ENCODE measurements at places on chromosomes 7 and 10. TPM values are rescaled to one million over a fixed set of nuclear protein-coding genes. Genes with fewer than 3 reads are reported as not detected.

DNA sequence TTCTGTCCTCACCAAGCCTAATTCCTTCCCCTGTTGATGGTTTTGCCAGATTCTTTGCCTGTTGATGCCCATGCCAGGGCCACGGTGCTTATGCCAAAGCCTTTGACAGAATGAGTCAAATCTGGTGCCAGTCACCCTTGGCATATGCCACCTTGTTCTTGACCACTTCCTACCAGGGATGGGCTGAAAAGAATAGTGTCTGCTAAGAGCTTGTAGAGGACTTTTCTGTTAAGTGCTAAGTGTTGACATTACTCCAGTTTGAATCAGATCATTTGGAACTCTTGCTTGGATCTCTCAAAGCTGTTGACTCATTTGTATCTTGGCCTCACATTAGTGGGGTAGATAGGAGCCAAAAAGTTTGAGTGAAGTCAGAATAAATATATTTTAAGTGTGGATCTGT, 661.2 kb downstream of the AUTS2 start:
- no peak for DNase-seq

GRCh38 chr10:121865554-121865953, 62.3 kb downstream of the ATE1 start:
- no peak for DNase-seq

The GHRHR gene
- total RNA-seq: not detected

- no peak for DNase-seq
These were observed 33.6 kb upstream of the GUSB start for GRCh38 chr7:66015440-66016130.

DNA sequence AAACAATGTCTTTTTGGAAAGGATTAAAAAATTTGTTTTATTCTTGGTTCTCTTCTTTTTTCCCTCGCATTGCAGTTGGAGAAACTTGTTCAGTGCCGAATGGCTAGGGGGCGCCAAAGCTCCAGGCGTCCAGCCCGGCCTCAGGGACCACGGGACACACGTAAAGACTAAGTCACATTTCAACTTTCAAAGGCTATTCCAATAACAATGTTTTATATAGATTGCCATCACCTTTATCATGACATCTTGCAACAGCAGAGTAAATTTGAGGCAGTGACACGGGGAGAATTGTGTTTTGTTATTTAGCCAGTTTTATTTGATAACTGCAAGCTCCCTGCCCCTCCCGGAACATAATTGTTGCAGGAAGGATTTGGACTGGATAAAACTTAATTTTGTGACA, 2.2 kb upstream of the IGFBP3 start:
- peak; percentile 79 for DNase-seq

DNA sequence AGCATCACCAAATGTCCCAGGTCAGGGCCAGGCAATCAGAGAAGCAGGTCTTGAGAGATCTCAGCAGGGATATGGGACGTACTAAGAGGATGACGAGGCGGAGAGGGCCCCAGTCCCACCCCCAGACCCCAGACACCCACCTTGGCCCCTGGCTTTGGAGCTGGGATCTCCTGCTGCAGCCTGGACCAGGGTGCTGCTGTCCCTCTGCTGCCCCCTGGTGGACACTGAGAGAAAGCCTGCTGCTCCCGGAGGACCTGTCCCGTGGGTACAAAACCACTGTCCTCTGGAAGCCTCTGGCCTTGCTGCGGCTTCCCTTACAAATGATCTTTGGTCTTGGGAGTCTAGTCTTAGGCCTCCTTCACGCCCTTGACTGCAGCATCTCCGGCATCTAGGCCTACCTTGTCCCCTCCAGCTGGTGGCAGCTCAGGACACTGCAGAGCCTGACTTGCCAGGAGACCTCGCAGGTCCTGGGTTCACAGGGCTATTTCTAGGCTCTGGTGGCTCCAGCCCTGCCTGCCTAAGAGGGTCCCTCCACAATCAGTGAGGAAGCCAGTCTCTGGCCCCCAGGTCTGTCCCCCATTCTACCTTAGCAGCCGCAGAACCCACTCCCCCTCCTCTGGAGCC, 97.1 kb downstream of the RGS10 start:
- DNase-seq: peak; percentile 87

The NCOA4 gene
- 178 TPM for total RNA-seq

The CCDC146 gene
- total RNA-seq: 6.8 TPM

GRCh38 chr10:22589851-22590514, 124.4 kb downstream of the PIP4K2A start:
- no peak for DNase-seq

- DNase-seq: no peak
These were observed 9.0 kb downstream of the MGAM2 start for GRCh38 chr7:142120524-142120923.

DNA sequence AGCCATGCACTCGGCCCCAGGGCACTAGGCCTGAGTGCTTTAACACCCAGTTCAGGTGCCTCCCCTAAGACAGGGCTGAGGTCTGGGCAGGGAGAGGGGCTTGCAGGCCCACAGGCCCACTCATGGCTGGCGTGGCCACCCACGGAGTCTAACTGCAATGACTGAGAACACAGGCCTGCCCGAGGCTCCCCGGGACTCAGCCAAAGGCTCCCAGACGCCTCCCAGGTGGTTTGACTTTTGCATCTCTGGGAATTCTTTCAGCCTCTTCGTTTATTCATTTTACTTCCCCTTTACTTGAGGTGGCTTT, 37.3 kb downstream of the PTPRN2 start:
- no peak for DNase-seq

The BCCIP gene
- 34.8 TPM for total RNA-seq

DNA sequence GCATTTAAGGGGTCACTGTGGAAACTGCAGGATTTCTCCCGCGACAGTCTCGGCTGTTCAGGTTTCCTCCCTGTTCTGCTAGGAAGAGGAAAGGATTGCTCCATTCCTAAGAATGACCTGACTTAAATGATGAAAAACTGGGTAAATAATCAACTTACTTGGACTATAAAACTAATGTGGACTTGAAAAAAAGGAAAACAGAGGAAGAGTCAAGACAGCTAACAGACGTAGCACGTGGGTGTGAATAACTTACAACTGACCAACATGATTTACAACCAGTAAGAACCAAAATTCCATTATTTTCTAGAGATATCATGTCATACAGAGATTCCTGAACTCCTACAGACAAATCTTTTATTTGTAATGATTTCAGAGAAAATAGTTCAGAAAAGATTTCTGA, 93.8 kb downstream of the ADAM12 start:
- no peak for DNase-seq

DNA sequence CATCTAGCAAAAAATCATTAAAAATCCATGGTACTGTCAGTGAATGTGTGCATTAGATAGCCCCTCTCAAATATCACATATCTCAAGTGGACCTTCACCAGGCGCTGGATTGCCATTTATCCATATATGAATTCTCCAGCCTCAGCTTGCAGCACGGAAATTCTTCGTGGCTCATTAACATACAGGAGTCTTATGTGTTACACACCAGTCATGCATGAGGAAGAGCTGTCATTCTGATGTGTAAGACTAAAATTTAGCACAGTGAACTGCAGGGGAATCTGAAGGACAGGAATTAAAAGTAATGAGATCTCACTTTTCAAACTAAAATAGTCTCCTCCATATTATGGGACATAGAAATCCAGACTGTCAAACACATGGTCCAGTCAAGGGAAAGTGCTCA, 542.4 kb upstream of the DPP6 start:
- no peak for DNase-seq

GRCh38 chr10:76177936-76178335, 746.5 kb downstream of the LRMDA start:
- DNase-seq: no peak

The SRI gene
- 83.9 TPM for total RNA-seq

The SORCS3 gene
- not detected for total RNA-seq

The IFIT2 gene
- total RNA-seq: 4.6 TPM

DNA sequence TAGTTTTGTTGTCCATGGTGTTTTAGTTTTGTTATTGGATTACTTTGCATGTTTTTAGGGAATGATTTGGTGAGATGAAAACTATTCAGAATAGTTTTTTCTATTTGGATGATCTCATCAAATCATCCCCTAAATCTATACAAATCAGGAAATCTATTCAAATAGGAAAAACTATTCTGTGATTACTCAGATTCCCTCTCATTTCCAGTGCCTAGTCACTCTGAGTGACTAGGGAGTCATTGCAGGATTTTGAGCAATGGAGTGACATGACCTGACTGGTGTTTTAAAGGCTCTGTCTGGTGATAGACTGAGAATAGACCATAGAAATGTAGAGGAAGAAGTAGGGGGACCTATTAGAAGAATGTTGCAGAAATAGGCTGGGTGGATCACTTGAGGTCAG, 72.4 kb downstream of the TPST1 start:
- DNase-seq: no peak

GRCh38 chr10:110348336-110348735, 43.6 kb upstream of the SMNDC1 start:
- no peak for DNase-seq

- DNase-seq: no peak
These were observed 19.9 kb downstream of the SCRN1 start for GRCh38 chr7:29969738-29970137.

- DNase-seq: no peak
These were observed 3.8 kb downstream of the GRK5 start for GRCh38 chr10:119211176-119211575.

The SFTPD gene
- total RNA-seq: not detected

The ACTR1A gene
- total RNA-seq: 101 TPM

- DNase-seq: no peak
These were observed 962 bp upstream of the SLC26A4 start for GRCh38 chr7:107659666-107660065.

- DNase-seq: no peak
These were observed 86.6 kb upstream of the CYTH3 start for GRCh38 chr7:6359021-6359420.

The OR2A42 gene
- total RNA-seq: 0.10 TPM

- DNase-seq: no peak
These were observed 22.7 kb downstream of the MACC1 start for GRCh38 chr7:20194343-20194995.

DNA sequence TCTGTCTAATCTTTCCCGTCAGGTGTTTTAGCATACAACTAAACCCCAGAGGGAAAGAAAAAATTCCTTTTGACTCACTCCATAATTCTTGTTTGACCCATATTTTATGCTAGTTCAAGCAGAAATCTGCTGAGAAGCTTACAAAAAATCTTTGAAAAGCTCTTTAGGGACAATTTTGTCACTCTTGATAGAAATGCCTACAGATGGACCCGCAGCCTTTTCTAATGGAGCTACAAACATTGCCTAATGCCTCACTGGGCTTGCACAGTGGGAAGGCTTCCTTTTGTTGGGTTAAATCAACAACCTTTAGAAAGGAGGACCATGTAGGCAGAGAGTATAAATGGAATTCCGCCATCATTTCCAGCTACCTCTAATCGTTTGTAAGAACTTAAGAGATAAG, 344.5 kb downstream of the PCLO start:
- DNase-seq: no peak

The PRSS1 gene
- not detected for total RNA-seq

GRCh38 chr10:121578965-121579364, 19.3 kb downstream of the FGFR2 start:
- no peak for DNase-seq

The CPA1 gene
- 0.29 TPM for total RNA-seq

The APBB1IP gene
- total RNA-seq: 8.1 TPM

The SHTN1 gene
- 7.0 TPM for total RNA-seq

DNA sequence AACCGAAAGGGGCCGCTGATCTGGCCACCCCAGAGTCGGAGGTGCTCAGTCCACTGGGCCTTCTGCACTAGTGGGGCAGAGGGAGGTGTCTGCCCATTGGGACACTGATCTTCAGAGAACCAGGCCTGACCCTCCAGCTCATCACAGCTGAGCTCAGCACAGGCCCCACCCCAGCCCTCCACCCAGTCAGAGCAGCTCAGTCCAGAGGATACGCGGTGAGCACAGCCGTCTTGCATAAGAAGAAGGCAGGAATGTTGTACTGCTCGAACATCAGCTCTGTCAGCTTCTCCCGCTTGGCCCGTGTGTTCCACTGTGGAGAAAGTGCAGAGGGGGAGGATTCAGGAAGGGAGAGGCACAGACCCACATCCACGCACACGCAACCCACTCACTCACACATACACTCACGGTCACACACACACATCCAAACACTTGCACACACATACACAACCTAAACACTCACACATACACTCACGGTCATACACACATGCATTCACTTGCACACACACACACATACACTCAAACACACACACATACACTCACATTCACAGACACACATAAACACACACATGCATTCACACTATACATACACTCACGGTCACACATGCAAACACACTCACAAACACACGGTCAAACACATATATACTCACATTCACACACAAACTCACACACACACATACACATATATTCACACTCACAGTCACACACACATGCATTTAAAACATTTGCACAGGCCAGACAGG, 6.3 kb downstream of the ACTL6B start:
- DNase-seq: no peak

- no peak for DNase-seq
These were observed 68.1 kb downstream of the MTERF1 start for GRCh38 chr7:91812388-91812787.

GRCh38 chr7:11875635-11876034, 43.6 kb upstream of the THSD7A start:
- DNase-seq: no peak

The AKR1E2 gene
- total RNA-seq: 7.5 TPM

The ZEB1 gene
- 74.7 TPM for total RNA-seq

The ATOH7 gene
- not detected for total RNA-seq

The INMT gene
- 94.5 TPM for total RNA-seq

- peak; percentile 74 for DNase-seq
These were observed 19.4 kb downstream of the ZMIZ2 start for GRCh38 chr7:44767912-44768627.

DNA sequence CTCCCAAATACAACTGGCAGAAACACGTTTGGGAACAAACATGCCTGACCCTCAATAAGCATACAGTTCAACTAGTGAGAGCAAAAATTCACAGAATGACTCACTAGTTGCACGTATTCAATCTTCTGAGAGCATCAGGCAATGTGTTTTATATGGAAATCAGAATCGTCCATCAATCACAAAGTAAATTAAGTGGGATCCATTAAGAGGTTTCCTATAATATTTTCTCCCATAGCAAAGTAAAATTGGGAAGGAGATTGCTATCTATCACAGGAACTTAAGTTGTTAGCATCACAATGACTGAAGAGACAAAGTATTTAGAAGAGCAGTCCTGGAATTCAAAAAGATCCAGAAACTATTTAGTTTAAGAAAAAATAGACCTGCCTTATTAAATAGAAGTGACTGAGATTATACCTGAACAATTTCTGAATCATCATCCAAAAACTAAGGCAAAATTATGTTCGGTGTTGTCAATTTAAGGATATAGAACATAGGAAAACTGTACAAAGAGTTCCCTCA, 28.3 kb downstream of the INHBA start:
- DNase-seq: no peak
